ENCODE measurements at places on chromosomes 3 and 15.
A peak's percentile ranks its signal among the peaks of the same experiment; 100 is the strongest.

GRCh38 chr3:172317481-172317880 is 130.8 kb downstream of the GHSR start:
- no peak for DNase-seq

GRCh38 chr15:50390554-50391264 is 33.5 kb upstream of the USP8 start:
- DNase-seq = no peak

- DNase-seq = no peak
Observed at GRCh38 chr3:72150634-72151412, 365.9 kb upstream of the PROK2 start.

GRCh38 chr3:3927965-3928364 is 128.7 kb downstream of the LRRN1 start:
- no peak for DNase-seq

- DNase-seq = peak; percentile 42
Observed at GRCh38 chr15:31292391-31293015, 34.1 kb upstream of the KLF13 start.

DNA sequence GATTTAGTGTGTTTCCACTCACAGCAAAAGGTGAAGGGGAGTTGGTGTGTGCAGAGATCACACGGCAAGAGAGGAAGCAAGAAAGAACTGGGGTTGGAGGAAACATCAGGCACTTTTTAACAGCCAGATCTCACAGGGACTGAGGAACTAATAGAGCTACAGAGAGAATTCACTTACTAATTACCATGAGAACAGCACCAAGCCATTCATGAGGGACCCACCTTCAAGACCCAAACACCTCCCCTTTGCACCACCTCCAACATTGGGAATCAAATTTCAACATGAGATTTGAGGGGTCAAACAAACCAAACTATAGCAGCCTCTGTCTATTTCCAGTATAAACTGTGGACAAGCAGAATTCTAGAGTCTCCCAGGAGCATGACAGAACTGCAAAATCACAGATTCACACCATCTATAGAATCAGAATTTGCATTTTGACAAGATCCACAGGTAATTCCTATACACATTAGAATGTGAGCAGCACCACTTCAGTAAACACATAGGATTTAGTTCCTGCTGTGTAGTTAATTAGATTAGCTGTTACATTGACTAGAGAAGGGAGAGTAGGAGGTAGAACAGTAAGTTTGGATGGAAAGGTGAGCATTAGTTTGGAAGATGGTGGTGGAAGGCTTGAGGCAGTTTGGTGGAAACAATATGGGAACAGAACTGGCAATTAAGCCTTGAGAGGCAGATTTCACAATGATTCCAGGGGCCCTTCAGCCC is 311.7 kb downstream of the NSUN3 start:
- no peak for DNase-seq

GRCh38 chr3:37996785-37997301 is 6.3 kb downstream of the VILL start:
- DNase-seq = peak; percentile 84

GRCh38 chr15:31106495-31107300 is 5.2 kb upstream of the TRPM1 start:
- DNase-seq = no peak
